ENCODE measurements at places on chromosomes 2 and 18.

DNA sequence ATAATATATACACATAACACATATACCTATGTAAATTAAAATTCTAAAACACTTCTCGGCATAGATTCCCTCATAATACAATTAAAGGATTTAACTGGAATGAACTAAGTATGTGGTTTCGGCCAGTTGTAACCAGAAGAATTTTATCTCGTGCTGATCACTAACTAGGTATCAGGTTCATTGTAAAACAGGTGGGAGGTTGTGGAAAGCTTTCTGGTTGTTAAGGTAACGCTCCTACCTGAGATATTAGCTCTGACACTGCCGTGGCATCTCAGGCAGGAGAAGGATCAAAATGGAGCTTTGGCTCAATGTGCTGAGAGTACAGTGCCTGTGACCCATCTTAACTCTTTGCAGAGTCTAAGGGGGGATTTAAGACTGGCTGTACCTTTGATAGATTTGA, 42.5 kb downstream of the SLC9A2 start:
- no peak for DNase-seq

DNA sequence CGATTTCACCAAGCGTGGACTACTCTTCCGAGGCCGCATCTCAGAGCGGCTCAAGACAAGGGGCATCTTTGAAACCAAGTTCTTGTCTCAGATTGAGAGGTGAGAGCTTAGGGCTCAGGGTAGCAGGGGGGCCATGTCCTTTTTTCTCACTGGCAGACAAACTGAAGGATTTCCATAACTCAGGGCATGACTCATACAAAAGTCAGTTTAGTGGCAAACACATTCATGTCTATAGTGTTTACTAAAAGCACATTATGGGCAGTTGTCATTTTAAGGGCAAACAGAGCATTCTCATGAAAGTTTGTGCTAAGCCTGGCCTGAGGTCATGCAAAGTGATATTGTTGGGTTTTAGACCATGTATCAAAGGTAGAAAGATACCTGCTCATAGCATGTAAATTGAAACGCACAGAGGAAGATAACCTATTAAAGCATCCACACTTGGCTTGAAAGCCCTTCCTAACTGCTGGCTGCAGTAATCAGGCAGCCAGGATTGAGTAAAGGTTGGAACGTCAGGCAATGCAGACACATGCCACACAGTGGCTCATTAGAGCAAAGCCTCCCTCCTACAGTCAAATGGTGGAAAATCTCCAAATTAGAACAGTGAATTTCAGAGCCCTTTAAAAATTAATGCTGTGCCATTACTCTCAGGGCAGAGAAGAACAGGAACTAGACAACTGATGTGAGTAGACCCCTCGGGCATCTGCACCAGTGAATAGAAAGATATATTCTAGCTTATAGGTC, 54.2 kb downstream of the HK2 start:
- no peak for DNase-seq

DNA sequence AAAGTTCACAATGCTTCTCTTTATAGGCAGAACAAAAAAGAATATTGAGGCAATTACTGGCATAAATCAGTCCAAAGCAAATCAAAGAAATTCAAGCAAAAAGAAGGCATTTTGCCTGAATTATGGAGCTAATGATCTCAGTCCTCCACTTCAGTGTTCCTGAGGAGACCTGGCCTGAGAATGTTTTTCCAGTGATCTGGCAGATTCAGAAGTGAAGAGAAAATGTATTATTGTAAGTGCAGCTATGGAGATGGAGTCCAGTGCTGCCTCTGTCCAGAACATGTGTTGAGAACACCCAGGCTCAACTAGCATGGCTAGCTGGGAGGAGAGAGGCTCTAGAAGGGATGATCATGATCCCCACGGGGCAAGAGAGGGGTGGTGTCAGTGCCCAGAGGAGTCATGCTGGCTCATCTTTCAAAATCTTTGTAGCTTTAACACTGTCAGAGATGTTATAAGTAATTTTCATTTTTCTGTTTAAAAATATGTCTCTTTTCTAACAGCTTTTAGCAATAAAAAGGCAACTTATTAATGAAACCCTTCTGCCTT, 367.0 kb upstream of the RAB12 start:
- no peak for DNase-seq

GRCh38 chr2:183010112-183010511, 28.1 kb downstream of the NCKAP1 start:
- no peak for DNase-seq

DNA sequence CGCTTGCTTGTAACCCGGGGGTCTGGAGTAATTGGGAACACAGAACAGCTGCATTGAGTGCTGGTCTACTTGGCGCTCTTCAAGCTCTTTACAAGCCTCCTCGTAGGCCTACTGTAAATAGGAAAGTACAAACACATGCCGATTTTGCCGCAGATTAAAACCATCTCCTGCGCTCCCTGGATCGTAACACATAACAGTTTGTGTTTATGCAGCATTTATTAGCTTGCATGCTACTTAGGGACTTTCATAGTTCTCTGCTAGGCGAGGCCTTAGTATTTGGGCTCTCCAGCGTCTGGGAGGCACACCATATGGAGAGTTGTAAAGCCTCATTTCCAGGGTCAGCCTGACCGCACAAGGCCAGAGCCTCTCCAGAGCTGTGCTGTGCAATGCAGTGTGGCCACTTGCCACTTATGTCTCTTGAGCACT, 84.0 kb upstream of the HAAO start:
- DNase-seq = no peak

DNA sequence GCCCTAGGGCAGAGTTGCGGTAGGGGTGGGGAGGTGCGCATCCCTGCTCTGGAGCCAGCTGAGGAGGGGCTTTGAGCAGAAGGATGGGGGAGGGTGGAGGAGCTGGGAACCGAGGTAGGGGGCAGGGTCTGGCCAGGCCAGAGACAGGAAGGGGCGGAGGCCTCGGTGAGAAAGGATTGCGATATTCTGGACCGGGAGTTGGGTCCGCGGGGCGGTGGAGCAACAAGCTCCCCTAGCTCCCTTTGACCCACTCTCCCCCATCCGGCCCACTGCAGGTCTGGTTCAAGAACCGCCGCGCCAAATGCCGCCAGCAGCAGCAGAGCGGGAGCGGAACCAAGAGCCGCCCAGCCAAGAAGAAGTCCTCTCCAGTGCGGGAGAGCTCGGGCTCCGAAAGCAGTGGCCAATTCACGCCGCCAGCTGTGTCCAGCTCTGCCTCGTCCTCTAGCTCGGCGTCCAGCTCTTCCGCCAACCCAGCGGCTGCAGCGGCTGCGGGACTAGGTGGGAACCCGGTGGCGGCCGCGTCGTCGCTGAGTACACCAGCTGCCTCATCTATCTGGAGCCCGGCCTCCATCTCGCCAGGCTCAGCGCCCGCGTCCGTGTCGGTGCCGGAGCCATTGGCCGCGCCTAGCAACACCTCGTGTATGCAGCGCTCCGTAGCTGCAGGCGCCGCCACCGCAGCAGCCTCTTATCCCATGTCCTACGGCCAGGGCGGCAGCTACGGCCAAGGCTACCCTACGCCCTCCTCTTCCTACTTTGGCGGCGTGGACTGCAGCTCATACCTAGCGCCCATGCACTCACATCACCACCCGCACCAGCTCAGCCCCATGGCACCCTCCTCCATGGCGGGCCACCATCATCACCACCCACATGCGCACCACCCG, 4.8 kb downstream of the OTX1 start:
- no peak for DNase-seq

GRCh38 chr18:24272229-24272525, 125.4 kb downstream of the OSBPL1A start:
- DNase-seq = no peak

GRCh38 chr2:100934504-100935371, 67.4 kb upstream of the RPL31 start:
- DNase-seq = no peak

Data from T1000 (cell line).